ENCODE measurements at places on chromosomes 2 and 18.
A peak's percentile ranks its signal among the peaks of the same experiment; 100 is the strongest.

- no peak for DNase-seq
These were observed 159.1 kb downstream of the SMAD7 start for GRCh38 chr18:48791636-48792105.

DNA sequence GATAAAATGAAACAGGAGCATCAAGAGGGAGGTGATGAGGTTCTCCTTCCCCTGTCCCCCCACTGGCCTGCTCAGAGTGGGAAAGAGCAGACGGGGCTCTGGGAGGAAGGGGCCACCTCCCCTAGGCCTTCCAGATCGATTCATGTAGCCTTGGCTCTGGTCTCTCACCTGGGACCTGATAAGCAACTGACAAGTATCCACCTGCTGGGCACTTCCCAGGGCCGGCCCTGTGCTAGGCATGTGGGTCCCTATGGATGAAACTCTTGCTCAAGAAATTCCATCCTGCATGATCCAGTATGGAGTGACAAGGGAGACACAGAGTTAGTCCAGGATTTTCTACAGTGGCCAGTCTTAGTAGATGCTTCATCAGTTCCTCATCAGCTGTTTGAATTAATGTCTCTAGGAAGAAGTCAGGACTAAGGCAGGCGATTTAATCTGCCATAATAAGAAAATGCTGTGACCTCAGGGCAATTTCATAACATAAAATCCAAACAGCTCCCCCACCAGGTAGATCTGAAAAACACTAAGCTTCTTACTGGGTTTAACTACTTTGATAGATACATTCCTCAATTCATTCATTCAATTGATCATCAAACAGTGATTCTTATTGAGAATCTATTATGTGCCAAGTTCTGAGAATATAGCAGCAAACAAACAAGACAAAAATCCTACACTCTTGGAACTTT is 44.7 kb upstream of the ZFP36L2 start:
- DNase-seq = no peak

GRCh38 chr2:176959614-176960013 is 253.0 kb upstream of the HNRNPA3 start:
- DNase-seq = no peak

DNA sequence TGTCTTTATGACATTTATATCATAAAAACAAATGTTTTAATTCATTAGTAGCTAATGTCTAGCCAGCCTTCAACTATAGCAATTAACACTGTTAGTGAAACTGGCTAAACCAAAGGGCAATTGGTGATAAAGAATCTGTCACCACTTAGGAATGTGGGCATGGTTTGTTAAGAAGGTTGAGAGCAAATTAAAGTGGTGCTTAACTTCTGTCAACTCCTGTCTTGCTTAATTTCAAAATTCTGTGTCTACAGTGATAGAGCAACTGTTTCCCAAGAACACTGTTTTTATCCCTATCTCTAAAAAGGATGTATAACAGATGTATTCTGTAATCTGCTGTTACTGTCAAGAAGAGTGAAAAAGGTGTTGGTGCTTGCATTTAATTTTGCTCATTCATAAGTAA is 36.5 kb downstream of the CFAP36 start:
- DNase-seq = no peak

GRCh38 chr18:55585920-55586561 is 2.0 kb downstream of the TCF4 start:
- peak; percentile 52 for DNase-seq

DNA sequence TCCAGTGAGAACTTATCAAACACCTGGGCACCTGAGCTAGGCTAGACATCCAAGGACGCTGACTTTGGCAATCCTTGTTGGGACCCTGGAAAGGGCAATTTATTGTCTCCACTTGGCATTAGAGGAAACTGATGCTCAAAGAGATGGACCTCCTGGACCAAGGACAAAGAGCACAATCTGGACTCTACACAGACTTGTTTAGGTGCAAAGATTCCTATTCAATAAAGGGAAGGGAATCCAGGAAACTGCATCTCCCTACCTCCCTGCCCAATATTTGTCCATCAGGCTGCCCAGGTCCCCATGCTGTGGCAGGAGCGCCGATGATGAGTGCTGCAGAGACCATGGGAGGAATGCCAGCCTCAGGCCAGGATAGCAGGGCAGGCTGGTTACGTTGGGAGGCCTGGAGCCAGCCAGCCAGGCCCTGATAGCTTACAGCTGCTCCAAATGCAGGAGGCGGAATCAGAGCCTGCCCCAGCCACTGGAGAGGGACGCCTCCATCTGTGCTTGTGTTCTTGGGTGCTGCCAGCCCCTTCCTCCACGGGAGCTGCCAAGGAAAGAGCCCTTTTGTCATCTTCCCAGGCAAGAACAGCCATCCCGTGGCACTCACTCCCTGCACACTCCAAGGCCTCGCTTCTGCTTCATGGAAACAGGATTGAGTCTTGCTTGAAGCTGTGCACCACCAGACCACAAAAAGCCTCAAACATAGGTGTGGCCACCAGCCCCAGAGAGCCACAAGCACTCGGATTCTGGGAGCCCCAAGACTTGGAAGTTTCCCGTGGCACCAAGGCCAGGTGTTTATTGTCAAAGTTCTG is 60.0 kb downstream of the HS1BP3 start:
- peak; percentile 55 for DNase-seq

- DNase-seq = no peak
These were observed 33.2 kb upstream of the CCDC88A start for GRCh38 chr2:55452879-55453278.

DNA sequence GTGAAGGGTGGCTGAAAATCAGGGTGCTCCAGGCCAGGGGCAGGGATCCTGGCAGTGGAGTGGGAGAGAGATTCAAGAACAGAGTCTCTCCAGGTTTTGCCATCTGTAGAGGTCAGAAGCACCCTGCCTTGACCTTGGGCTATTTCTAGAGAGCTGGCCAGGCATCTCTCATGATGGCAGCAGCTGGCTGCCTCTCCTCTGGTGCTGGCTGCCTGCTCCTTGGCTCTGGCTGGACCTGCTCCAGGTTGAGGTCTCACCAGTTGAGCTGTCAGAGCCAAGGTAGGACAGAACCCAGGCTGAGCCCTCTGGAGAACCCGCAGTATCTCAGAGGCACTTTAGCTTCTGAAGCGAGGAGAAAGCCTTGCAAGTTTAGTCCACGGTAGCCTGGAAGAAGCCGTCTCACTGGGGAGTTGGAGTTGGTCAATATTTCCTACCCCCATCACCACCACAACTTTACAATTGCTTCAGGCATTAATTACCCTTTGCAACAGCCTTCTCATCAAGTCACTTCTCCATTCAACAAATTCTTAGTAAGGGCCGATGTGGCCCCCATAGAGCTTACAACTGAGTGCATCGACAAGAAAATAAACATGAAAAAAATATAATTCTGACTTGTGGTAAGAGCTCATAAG is 25.6 kb downstream of the GNLY start:
- DNase-seq = no peak

- no peak for DNase-seq
These were observed 525.6 kb downstream of the MBD2 start for GRCh38 chr18:53698907-53699306.

Measured in muscle of back (tissue), 13 donors.